Body of pancreas (tissue), 4 donors: ENCODE measurements at places on chromosomes 16 and 17.

DNA sequence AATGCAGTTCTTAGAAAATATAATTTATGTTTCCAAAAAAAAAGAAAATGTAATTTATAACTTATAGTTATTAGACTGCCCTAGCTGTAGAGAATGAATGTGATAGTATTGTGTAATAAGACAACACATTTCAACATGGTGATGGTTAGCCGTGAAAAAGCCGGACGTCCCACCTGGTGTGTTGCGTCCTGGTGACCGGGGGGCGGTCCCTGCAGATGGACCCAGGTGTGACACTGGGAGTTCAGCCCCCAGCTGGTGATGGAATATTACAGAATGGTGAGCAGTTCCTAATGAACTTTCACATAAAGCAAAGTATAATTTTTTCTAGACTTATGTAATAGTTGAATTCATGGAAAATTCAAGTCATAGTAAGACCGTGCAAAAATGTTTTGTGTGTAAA lies 132.8 kb downstream of the LAT start:
- no peak for DNase-seq

DNA sequence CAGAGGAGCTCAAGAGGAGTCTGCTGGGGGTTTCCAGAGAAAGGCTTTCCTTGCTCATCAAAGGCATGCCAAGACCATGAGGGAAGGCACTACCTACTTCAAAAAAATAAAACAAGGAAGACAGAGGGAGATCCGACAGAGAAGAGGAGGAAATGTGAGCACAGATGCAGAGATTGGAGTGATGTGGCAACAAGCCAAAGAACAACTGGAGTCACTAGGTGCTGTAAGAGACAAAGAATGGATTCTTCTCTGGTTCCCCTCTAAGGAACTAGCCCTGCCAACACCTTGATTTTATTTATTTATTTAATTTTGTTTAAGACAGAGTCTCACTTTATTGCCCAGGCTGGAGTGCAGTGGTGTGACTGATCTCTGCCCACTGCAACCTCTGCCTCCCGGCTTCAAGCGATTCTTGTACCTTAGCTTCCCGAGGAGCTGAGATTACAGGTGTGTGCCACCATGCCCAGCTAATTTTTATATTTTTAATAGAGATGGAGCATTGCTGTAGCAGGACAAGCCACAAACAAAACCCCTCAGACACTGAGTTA lies 13.8 kb upstream of the ACSF2 start:
- DNase-seq: no peak

DNA sequence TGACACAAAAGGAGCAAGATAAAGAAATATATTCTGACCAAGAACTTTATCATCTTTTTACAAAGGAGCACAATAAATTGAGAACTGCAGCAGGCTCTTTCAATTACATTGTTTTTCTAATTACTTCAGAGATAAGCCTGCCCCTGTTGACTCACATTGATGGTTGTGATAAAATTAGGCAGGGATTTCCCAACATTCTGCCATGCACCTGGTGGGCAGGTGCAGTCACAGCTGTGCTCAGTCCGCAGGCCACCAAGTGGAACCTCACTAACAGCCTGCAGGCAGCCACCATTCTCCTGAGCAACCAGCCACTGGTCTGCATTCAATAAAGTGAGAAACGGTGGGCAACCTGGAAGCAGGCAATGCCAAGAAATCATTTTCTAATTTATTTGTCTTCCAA lies 5.1 kb downstream of the FANCA start:
- DNase-seq: no peak

DNA sequence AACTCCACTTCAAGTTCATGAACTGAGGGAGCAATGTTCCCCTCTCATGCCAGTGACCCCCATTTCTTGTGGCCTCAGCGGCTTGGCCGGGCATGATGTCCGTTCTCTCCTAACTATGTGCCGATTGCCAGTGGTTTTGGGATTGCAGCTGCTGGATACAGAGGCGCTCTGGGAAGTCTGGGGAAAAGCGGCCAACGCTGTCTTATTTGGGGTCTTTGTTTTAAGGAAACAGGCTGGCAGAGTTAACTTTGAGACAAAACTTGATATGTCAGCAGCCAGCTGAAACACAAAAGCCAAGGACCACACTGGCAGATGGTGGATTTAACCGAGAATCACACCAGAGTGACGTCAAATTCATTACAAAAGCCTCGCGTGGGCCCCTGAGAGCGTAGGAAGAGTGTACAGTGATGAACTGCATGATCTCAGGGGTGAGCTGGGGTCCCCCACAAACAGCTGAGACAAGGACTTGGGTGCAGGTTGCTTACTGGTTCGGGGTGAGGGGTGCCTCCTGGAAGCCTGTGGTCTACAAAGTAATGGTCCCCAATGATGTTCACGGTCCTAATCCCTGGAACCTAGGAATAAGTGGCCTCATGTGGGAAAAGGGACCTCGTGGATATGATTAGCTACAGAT lies 180.4 kb downstream of the IRF8 start:
- no peak for DNase-seq

- no peak for DNase-seq
Observed at GRCh38 chr17:28199115-28199514, 119.9 kb upstream of the TMEM97 start.

- peak; percentile 86 for DNase-seq
Observed at GRCh38 chr16:70454222-70455034, at the start of gene FCSK. FCSK (plus strand) TSS chr16:70454595; CDS start chr16:70463191, 8,596 bp downstream.

GRCh38 chr16:29683543-29684090 lies 4.6 kb downstream of the QPRT start:
- no peak for DNase-seq

DNA sequence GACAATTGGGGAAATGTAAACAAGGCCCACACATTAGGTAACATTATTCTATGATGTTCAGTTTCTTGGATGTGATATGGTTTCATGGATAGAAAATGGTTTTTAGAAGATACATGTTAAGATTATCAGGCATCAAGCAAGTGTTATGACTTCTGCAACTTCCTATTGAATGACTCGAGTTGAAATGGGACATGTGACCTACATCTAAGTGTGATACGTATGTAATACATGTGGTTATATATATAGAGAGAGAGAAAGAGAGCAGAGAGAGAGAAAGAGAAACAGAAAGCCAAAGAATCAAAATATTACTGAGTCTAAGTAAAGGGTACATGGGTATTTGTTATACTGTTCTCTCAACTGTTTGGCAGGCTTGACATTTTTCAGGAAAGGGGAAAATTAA lies 1.7 kb downstream of the TMEM170A start:
- no peak for DNase-seq

- DNase-seq: no peak
Observed at GRCh38 chr17:57001541-57001940, 23.6 kb downstream of the SCPEP1 start.

- DNase-seq: peak; percentile 72
Observed at GRCh38 chr17:57915985-57916757, 39.0 kb downstream of the CUEDC1 start.

DNA sequence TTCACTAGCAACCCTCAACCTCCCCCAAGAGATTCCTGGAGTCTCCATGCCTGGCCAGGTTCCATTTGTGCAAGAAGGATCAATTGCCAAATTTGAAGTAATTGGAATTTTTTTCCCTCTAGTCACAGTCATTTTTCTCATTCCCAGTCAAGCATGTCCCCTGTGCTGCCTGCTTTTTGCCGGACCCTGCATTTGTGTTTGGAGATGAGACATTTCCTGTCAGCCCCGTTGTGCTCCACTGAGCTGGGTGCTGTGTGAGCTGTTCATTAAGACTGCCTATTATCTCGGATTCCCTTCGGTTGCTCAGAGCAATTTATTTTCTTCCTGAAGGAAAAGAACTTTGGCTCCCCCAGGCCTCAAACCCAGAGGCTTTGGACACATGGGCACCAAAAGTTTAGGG lies 201.0 kb upstream of the NLRP1 start:
- no peak for DNase-seq

GRCh38 chr16:55444754-55445485 lies 34.1 kb upstream of the MMP2 start:
- no peak for DNase-seq

- DNase-seq: no peak
Observed at GRCh38 chr17:76783146-76783545, 45.2 kb downstream of the MFSD11 start.

- DNase-seq: peak; percentile 64
Observed at GRCh38 chr17:7650509-7651096, at the start of gene ATP1B2. ATP1B2 (plus strand) TSS chr17:7650926; CDS start chr17:7651519, 593 bp downstream.

DNA sequence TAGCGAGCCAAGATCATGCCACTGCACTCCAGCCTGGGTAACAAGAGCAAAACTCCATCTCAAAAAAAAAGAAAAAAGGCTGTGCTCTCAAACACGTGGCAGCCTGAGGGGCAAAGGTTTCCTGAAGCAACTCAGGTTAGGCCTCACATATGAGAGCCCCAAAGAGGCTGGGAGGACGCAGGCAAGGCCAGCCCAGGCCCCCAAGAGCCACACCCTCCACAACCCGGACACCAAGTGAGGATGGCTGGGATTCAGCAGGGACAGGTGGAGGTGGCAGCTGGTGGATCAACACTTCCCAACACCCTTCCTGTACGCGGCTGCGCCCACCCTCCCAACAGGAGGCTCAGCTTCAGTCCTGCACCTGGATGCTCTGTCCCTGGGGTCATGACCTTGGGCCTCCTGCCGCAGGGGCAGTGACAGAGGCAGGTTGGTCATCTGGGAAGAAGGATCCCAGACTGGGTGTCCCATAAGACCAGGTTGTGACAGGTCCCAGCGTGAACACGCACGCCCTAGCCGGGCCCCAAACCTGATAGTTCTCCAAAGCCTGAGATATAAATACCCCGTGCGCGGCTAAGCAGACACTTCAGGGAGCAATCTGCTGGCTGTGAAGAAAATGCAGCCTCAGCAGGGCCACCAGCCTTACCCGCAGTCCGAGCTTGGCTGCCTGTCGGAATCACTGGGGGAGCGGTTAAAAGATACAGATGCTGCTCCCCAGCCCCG lies 78.1 kb downstream of the TIMM22 start:
- DNase-seq: no peak

DNA sequence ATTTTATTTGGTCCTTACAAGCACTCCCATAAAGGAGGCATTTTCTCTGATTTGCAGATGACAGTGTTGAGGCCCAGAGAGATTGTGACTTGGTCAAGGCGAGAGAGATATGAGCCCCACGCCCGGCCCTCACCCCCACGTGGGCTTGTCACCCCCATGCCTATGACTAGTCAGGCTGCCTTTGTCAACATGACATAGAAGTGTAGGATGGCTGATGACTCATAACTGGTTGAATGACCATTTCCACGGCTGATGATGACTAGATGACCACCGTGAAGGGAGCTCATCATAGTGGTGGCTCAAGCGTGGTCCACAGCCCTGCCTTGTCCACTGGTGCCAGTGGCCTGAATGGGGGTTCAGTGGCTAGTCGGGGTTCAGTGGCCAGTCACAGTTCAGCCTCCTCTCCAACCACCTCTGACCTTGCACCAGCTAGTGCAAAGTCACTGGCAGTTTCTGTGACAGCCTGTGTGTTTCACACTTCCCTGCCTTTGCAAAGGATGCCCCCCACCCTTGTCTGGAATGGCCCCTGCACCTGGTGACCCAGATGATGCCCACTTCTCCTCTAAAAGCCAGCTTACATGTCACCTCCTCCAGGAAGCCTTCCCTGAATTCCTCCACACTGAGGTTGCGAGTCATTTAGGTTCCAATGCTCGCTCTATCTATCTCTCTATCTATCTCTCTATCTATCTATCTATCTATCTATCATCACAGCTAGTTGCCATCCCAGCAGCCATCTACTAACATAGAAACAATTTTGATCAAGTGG lies 3.8 kb upstream of the WSCD1 start:
- DNase-seq: no peak

- DNase-seq: no peak
Observed at GRCh38 chr17:59493867-59494266, 71.5 kb upstream of the DHX40 start.

DNA sequence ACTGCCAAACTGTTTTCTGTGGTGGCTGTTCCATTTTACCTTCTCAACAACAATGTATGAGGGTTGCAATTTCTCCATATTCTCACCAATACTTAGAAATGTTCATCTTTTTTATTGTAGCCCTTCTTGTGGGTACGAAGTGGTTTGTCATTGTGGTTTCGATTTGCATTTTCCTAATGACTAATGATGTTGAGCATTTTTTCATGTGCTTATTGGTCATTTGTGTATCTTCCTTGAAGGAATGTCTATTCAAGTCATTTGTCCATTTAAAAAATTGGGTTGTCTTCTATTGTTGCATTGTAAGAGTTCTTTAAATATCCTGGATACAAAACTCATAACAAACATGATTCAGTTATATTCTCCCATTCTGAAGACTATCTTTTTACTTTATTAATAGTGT lies 47.5 kb upstream of the CCL2 start:
- no peak for DNase-seq

- DNase-seq: no peak
Observed at GRCh38 chr16:46638947-46639925, 18.1 kb upstream of the SHCBP1 start.

DNA sequence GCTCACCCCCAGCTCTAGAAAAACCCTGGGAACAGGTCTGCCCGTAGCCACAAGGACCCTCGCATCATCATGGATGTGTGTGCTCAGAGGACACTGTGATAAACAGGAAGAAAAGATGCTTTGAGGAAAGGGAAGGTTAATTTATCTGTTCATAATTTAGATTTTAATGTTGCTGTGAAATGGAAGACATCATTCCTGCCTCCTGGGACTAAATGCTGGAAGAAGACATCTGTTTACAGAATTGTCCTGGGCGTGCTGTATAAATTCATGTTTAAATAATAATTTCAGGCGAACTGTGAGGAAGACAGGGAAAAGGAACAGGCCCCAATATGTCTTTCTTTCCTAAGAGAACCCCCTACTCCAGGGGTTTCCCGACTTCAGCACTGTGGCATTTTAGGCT lies 112.6 kb downstream of the SHISA6 start:
- no peak for DNase-seq

- no peak for DNase-seq
Observed at GRCh38 chr16:23694644-23695373, 16.1 kb downstream of the PLK1 start.

DNA sequence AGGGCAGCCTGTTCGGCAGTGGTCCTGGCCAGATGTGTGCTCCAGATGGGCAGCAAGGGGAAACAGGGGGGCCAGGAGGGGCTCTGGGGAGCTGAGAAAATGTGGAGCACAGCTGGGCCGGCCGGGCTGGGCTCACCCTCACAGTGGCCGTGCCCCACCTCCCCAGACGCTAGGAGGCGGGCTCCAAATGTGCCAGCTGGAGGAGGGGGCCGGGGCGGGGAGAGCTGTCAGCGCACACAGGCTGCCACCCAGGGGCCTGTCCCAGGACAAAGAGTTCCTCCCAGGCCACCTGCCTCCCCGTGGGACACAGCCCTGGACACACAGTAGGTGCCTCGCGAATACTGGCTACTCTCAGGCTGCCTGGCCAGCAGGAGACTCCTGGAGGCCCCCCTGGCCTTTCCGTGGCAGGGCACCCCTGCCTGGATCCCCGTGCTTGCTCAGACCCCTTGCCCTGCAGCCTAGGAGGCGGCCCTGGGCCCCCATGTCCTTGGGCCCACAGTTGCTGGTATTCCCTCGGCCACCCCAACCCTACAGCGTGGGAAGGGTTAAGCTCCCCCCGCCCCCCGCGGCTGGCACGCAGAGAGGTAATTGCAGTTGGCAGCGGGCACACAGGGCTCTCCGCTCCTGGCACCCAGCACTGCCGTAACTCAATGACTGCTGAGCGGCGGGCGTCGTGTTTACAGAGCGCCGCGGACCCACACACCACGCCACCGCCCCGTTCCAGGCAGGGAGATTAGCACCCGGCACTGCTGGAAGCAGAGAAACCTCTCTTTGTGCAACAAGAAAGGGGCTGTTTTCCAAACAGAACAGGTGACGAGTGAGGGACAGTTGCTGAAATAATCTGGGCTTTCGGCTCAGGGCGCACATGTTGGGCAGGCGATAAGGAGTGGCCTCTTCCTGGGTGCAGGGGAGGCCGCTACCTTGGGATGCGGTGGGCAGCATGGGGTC lies 32.2 kb downstream of the BAHCC1 start:
- peak; percentile 94 for DNase-seq

- no peak for DNase-seq
Observed at GRCh38 chr17:78476973-78477372, 98.5 kb downstream of the PGS1 start.
